Activated CD4-positive, alpha-beta memory T cell treated with anti-CD3 and anti-CD28 coated beads for 36 hours (primary cell): ENCODE measurements at places on chromosomes 3 and 15. TPM values are rescaled to one million over a fixed set of nuclear protein-coding genes. Genes with fewer than 3 reads are reported as not detected.

DNA sequence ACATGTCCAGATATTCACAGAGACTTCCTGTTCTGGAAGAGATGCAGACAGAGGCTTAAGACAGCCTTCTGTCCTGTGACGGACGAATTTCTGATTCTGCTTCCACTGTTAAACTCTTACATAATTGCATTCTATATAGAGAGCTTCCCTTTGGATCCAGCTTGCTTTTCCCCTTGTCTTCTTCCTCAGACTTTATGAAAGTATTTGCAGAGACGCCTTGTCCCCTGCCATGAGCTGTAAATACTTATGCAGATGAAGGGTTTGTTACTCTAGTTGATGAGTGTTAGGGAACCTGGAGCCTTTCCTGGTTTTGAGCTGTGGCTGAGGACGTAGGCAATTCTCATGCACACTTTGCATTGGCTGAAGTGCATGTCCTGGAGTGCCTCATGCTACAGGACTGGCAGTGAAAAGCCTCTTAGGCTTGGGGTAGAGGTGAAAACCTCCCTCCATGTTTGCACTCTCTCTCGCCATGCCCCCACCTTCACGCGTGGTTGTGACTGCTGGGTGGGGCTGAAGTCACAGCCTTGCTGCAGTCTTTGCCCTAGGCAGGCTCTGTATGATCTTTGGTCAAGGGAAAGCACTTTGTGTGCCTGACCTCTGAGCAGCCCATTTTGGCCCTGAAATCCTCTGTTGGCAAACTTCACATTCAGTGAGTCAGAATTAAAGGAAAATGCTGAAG is 286.6 kb downstream of the PTPRG start:
- H3K36me3 ChIP-seq: no peaks in the 10 kb centered on the region
- no peak for DNase-seq
- H3K27me3 ChIP-seq: no peaks in the 10 kb centered on the region
- no peak overlapping the region for H3K4me3 ChIP-seq

DNA sequence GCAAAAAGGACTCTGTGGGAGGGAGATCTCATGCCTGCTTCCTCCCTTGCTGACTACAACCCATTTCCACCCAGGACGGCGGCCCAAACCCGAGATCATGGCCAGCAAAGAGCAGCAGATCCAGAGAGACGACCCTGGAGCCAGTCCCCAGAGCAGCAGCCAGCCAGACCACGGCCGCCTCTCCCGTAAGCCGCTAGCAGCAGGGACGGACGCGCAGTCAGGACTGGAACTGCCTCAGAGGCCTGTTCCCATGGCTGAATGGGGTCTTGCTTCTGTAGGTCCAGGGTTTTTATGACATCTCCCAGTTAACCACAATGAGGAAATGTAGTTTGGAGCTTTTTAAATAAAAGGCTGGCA is 67.2 kb downstream of the BOC start:
- H3K4me3 ChIP-seq: no peak overlapping the region
- DNase-seq: no peak
- peaks cover 5% of the 10 kb centered on the region for H3K4me1 ChIP-seq
- H3K27ac ChIP-seq: no peak overlapping the region
- H3K36me3 ChIP-seq: no peaks in the 10 kb centered on the region

The TUSC7 gene
- not detected for total RNA-seq

- no peaks in the 10 kb centered on the region for H3K36me3 ChIP-seq
- no peaks in the 10 kb centered on the region for H3K27me3 ChIP-seq
- DNase-seq: no peak
- peaks cover 54% of the 10 kb centered on the region for H3K4me1 ChIP-seq
- H3K27ac ChIP-seq: peak overlapping the region; percentile 96
- H3K4me3 ChIP-seq: peak overlapping the region; percentile 80
Measured at GRCh38 chr3:169965562-169966427, 812 bp upstream of the SEC62 start.

- no peaks in the 10 kb centered on the region for H3K27me3 ChIP-seq
- no peak overlapping the region for H3K4me3 ChIP-seq
- DNase-seq: no peak
- H3K27ac ChIP-seq: no peak overlapping the region
- no peaks in the 10 kb centered on the region for H3K4me1 ChIP-seq
- no peaks in the 10 kb centered on the region for H3K36me3 ChIP-seq
Measured at GRCh38 chr3:114370537-114371174, 76.8 kb downstream of the TIGIT start.

- H3K27me3 ChIP-seq: no peaks in the 10 kb centered on the region
- no peak for DNase-seq
- H3K36me3 ChIP-seq: no peaks in the 10 kb centered on the region
- no peak overlapping the region for H3K4me3 ChIP-seq
Measured at GRCh38 chr3:123688241-123688747, 103.4 kb upstream of the HACD2 start.

The NEK10 gene
- total RNA-seq: 0.36 TPM

DNA sequence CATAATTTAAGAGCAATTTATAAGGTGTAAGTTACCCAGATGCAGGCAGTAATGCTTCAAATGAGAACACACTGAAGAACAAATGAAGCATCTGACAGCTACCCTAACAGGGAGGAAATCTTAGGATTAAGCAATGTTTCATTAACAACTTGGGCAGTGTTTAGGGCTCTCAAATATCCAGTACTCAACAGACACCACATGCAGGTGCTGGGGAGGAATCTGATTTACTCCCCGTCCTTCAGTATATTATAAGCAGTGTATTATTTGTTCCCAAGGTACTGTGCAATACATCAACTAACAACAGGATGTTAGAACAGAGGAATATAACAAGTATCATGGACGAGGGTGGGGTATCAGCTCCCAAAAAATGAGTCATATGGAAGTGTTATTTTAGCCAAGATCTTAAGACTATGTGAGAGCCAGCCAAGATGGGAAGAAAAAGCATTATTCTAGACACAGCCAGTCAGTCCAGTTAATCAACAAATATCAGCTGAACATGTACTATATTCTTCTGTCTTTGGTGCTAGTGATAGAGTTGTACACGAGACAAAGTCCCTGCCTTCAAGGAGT is 20.4 kb downstream of the BTBD1 start:
- peaks cover 11% of the 10 kb centered on the region for H3K4me1 ChIP-seq
- H3K36me3 ChIP-seq: peaks cover 36% of the 10 kb centered on the region
- no peaks in the 10 kb centered on the region for H3K27me3 ChIP-seq
- no peak overlapping the region for H3K27ac ChIP-seq

The ZBED2 gene
- total RNA-seq: 610 TPM

GRCh38 chr3:185335799-185336198 is 27.1 kb upstream of the MAP3K13 start:
- peaks cover 3% of the 10 kb centered on the region for H3K27me3 ChIP-seq
- peaks cover 4% of the 10 kb centered on the region for H3K4me1 ChIP-seq
- H3K36me3 ChIP-seq: peaks cover 2% of the 10 kb centered on the region
- no peak overlapping the region for H3K4me3 ChIP-seq
- H3K27ac ChIP-seq: no peak overlapping the region
- no peak for DNase-seq

- peak; percentile 88 for DNase-seq
- H3K4me3 ChIP-seq: peak overlapping the region; percentile 92
- H3K36me3 ChIP-seq: peaks cover 33% of the 10 kb centered on the region
Measured at GRCh38 chr15:76994001-76994400, 925 bp upstream of the PSTPIP1 start.

DNA sequence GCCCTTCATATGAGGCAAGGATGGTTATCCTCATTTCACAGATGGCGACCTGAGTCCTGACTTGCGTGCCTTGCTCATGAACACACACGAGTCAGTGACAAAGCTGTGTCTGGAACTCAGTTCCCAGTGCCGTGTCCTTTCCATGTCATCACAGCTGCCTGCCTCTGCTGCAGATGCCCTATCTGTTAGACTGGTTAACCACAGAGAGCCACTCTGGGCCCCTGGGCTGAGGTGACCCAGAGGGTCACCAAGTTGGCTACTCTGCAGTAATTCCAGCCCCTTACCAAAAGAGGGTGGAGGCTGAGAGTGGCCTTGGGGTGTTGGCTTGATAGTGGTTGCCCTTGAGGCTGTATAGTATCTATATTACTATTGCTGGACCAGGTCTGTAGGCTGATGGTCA is 41.0 kb downstream of the RAB11A start:
- peaks cover 4% of the 10 kb centered on the region for H3K36me3 ChIP-seq
- H3K27me3 ChIP-seq: no peaks in the 10 kb centered on the region
- no peaks in the 10 kb centered on the region for H3K4me1 ChIP-seq
- H3K4me3 ChIP-seq: no peak overlapping the region
- DNase-seq: no peak

The CDHR4 gene
- 0.22 TPM for total RNA-seq

DNA sequence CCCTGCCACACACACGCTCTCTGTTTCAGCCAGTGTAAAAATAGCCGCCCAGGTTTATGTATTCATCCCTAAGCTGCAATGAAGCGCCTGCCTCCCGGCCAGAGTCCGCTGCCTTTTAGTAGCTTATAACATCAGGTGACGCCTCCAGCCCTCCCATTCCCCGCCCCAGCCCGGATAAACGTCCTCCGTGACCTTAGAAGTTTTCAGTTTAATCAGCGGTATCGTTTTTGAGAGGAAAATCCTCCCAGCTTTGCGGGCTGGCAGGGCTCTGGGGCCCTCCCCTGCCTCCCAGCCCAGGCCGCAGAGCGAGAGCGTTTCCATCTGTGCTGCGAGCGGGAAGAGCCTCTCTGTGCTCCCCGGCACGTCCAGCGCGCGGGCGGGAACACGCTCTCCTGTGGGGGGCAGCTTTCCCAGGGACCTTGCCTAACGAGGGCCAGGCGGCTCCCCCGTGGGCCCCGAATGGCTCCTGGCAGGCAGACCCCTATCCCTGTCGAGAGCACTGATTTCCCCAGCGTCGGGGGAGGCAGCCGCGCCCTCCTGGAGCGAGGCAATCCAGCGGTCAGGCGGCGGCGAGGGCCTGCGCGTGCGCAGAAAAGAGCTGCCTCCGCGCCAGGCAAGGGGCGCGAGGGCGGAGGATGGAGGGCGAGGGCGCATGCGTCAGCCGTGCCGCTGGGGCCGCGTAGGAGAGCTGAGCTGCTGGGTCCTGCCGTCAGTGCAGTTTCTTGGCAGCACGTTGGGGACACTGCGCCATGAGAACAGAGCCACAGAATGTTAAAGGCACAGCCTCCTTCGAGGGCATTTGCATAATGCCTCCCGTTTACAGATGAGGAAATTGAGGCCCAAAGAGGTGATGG is 71.1 kb downstream of the CCNL1 start:
- peaks cover 64% of the 10 kb centered on the region for H3K4me1 ChIP-seq
- H3K27ac ChIP-seq: peak overlapping the region; percentile 96
- no peaks in the 10 kb centered on the region for H3K27me3 ChIP-seq
- no peaks in the 10 kb centered on the region for H3K36me3 ChIP-seq
- H3K4me3 ChIP-seq: peak overlapping the region; percentile 72

DNA sequence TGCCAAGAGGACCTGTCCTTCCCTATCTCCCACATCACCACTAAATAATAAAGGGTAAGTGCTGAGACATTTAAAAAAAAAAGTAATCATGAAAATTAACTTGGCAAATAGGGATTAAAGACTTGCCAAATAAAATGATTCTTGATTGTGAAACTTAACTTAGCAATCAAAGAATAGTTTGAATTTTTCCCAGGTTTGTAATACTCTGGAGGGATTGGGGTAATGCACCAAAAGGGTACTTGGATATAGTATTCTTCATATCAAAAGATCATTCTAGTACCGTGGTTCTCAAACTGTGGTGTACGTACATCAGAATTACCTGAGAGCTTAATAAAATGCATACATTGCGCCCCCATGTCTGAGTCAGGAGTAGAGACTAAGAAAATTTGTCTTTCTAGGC is 28.5 kb downstream of the CALML4 start:
- H3K36me3 ChIP-seq: peaks cover 31% of the 10 kb centered on the region
- no peaks in the 10 kb centered on the region for H3K27me3 ChIP-seq
- no peak overlapping the region for H3K4me3 ChIP-seq
- no peak for DNase-seq

GRCh38 chr3:119891944-119892721 is 110.2 kb downstream of the NR1I2 start:
- H3K4me3 ChIP-seq: no peak overlapping the region
- H3K4me1 ChIP-seq: peaks cover 13% of the 10 kb centered on the region
- H3K27ac ChIP-seq: no peak overlapping the region
- peaks cover 33% of the 10 kb centered on the region for H3K36me3 ChIP-seq
- H3K27me3 ChIP-seq: no peaks in the 10 kb centered on the region
- DNase-seq: peak; percentile 35

The CLDN16 gene
- total RNA-seq: not detected

DNA sequence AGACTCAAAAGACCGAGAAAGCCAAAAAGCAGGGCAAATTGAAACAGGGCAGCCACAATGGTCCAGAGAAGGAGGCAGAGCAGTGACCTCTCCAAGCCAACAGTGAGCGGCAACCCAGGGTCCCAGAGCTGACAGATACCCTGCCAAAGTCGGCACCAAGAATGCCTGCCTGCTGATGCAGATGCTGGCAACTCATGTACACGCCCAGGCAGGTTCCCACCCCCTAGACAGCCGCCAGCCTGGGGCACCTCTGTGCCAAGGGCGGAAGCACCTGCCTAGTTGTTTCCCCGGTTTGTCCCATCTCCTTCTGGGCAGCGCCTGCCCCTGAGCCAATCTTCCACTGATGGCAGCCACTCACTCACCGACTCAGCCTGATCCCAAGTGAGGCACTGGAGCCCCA is 22.1 kb downstream of the KLHL25 start:
- no peaks in the 10 kb centered on the region for H3K36me3 ChIP-seq
- no peaks in the 10 kb centered on the region for H3K4me1 ChIP-seq
- no peak overlapping the region for H3K4me3 ChIP-seq
- no peak for DNase-seq
- no peak overlapping the region for H3K27ac ChIP-seq
- H3K27me3 ChIP-seq: no peaks in the 10 kb centered on the region

GRCh38 chr3:58725326-58725853 is 58.8 kb upstream of the FAM3D start:
- H3K27ac ChIP-seq: no peak overlapping the region
- H3K36me3 ChIP-seq: no peaks in the 10 kb centered on the region
- no peak overlapping the region for H3K4me3 ChIP-seq
- H3K4me1 ChIP-seq: no peaks in the 10 kb centered on the region
- H3K27me3 ChIP-seq: no peaks in the 10 kb centered on the region

- H3K4me3 ChIP-seq: no peak overlapping the region
- DNase-seq: no peak
- H3K4me1 ChIP-seq: no peaks in the 10 kb centered on the region
- no peaks in the 10 kb centered on the region for H3K36me3 ChIP-seq
- H3K27ac ChIP-seq: no peak overlapping the region
Measured at GRCh38 chr3:162628531-162628930, 1131.9 kb downstream of the OTOL1 start.

The XYLB gene
- 4.9 TPM for total RNA-seq
